ENCODE measurements at places on chromosomes 12 and 14.

DNA sequence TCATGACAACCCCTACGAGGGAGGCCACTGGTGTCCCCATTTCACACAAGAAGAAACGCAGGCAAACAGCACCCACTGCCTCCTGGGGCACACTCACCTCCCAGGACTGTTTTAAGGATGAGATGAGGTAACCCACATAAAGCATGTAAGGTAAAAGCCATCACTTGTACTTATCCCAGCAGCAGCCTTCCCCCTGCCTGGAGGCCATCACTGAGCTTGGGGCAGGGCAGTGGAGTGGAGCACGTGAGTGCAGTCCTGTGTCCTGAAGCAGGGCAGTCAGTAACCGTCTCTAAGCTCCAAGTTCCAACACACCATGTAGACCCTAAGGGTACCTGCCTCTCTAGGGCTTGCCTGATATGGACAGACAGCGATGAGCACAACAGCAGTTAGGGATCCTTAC lies 1.7 kb downstream of the POLE start:
- DNase-seq = no peak

GRCh38 chr12:10072131-10072530 lies 26.7 kb downstream of the CLEC1A start:
- DNase-seq = no peak

DNA sequence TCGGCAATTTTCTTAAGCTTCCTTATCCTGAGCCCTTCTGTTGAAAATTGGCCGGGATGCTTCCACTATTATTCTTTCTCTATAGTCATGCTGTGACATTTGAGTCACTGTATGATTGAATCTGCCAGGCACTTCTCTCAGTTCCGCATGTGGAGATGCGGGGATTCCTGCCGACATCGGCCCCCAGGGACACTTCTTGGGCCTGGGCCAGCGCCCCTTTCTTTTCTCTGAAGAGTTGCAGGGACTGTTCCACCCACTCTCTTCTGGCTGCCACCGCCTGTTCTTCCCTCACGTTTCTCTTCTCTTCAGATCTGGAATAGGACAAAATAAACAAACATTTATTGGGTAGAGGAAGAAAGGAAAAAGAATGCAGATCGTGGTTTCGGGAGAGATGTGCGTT lies 310.1 kb downstream of the ETNK1 start:
- DNase-seq = no peak

- no peak for DNase-seq
Observed at GRCh38 chr14:90871605-90872233, 55.5 kb upstream of the TTC7B start.

- DNase-seq = no peak
Observed at GRCh38 chr12:121989276-121990113, 32.2 kb upstream of the BCL7A start.

DNA sequence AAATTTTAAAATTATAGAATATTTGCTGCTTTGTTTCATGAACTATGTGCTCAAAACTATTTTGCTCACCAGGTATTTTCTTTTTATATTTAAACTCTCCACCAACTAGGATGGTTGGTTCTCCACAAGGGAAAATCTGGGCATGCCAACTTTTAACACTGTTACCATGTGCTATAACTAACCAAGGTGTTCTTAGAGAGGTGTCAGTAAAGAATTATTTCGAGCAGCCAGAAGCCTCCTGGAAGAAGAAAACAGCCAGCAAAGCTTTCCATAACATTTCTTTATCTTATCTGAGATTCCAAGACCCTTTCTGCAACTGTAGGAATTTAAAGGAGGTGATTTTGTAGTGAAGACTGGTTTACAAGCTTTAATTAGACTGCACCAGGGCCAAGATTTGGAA lies 97.3 kb downstream of the PRICKLE1 start:
- no peak for DNase-seq

GRCh38 chr12:109888179-109889020 lies 8.1 kb upstream of the GLTP start:
- no peak for DNase-seq
